ENCODE measurements at places on chromosomes 16 and 17. TPM values are rescaled to one million over a fixed set of nuclear protein-coding genes. Genes with fewer than 3 reads are reported as not detected.

Gene RNF227
- 1.6 TPM for total RNA-seq

Gene C17orf100
- 3.0 TPM for total RNA-seq

Gene PIRT
- total RNA-seq, result not detected

Gene ABCC3
- total RNA-seq, result 124 TPM

Gene PRR11
- 68.5 TPM for total RNA-seq

Gene ZNF205
- total RNA-seq, result 14.3 TPM

Gene CCDC144A
- total RNA-seq, result 0.95 TPM

Gene TM4SF5
- total RNA-seq, result 0.77 TPM

Gene GRB2
- total RNA-seq, result 106 TPM

Gene ASB16
- not detected for total RNA-seq

Gene C1QL1
- total RNA-seq, result 15.9 TPM

Gene PIMREG
- 48.3 TPM for total RNA-seq

Gene SPATA32
- 0.14 TPM for total RNA-seq

Gene UMOD
- not detected for total RNA-seq

Gene ZNF286A
- total RNA-seq, result 30.9 TPM

Gene PPY
- not detected for total RNA-seq
